ENCODE measurements at places on chromosomes 1 and 21.

DNA sequence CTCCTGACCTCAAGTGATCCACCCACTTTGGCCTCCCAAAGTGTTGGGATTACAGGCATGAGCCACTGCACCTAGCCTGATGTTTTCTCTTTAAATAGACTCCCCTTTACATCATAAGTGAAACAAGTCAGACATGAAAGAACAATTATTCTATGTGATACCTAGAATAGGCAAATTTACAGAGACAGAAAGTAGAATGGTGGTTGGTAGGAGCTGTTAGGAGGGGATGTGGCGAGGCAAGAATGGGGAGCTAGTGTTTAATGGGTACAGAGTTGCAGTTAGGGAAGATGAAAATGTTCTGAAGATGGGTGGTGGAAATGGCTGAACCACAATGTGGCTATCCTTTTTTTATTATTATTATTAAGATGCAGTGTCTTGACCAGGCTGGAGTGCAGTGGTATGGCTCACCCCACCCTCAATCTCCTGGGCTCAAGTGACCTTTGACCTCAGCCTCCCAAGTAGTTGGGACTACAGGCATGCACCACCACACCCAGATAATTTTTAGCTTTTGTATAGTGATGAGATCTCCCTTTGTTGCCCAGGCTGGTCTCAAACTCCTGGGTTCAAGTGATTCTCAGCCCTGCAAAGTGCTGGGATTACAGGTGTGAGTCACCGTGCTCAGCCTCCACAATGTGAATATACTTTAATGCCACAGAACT is 28.4 kb downstream of the ELF3 start:
- DNase-seq = no peak

- DNase-seq = no peak
These were observed 6.9 kb downstream of the MAPKAPK2 start for GRCh38 chr1:206691604-206692003.

- no peak for DNase-seq
These were observed 66.0 kb upstream of the LAPTM5 start for GRCh38 chr1:30823627-30823968.

GRCh38 chr1:232123775-232124659 is 497.4 kb downstream of the DISC1 start:
- no peak for DNase-seq

DNA sequence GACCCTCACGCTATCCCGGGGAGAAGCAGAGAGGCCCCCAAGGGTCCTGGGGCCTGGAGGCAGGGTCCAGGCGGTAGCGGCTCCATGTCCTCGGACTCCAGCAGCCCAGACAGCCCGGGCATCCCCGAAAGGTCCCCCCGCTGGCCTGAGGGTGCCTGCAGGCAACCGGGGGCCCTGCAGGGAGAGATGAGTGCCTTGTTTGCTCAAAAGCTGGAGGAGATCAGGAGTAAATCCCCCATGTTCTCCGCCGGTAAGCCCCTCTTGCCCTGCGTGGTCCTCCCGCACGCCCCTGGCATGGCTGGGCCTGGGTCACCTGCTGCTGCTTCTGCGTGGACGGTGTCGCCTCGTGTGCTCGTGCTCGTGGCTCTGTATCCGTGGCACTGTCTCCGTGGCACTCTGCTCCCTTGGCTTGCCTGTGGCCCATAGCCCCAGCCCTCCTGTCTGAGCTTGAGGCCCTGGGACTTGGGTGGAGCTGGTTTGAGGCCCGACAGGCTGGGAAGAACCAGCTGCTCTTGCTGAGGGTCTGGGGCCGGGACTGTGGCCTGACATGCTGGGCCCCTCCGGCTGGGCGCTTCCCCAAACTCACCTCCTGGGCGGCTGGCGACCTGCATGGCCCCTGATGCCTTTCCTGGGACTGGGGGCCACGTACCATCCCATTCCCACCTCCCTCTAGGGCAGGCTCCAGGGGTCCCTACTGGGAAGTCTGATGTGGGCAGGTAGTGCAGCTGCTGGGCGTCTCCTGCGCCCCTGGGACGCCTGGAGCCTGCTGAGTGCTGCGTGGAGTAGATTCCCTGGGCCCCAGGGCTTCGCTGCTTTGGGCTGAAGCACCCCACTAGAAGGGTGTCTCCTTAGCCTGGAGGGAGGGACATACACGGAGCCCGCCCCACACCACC is 23.5 kb downstream of the PANK4 start:
- no peak for DNase-seq

DNA sequence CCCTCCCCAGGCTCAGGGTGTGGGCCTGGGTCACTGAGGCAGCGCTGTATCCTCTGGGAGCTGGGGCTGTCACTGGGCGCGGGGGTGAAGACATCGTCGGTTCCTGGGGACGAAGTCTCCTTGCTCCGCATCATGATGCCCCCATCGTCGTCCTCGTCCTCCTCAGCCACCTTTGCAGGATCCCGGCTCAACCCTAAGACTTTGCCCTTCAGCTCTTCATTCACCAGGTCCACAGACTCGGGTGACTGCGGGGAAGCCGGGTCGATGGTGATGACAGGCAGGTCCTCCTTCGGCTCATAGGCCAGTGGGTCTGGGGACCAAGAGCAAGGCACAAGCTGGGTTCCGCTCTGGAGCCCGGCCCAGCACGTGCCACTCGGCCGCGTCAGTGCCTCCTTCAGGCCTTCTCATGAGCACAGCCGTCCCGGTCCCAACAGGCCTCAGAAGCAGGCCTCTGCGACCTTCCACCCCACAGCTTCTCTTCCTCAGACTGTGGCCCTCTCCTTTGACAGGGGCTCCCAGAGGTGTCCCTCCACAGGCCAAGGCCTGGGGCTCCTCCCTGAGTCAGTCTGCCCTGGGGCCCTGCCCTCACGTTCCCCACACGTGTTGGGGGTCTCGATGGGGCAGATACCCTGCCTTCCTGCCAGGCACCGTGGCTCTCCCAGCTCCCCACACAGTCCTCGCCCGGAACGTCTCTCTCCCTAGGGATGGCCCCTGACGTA is 54.4 kb downstream of the SLC9A1 start:
- DNase-seq = no peak

- DNase-seq = no peak
These were observed 852.0 kb upstream of the ADAMTS5 start for GRCh38 chr21:27818847-27819246.

- DNase-seq = peak; percentile 81
These were observed 6.2 kb downstream of the S100A7A start for GRCh38 chr1:153422450-153423068.

- DNase-seq = no peak
These were observed 24.7 kb downstream of the HSF2BP start for GRCh38 chr21:43634618-43635017.

DNA sequence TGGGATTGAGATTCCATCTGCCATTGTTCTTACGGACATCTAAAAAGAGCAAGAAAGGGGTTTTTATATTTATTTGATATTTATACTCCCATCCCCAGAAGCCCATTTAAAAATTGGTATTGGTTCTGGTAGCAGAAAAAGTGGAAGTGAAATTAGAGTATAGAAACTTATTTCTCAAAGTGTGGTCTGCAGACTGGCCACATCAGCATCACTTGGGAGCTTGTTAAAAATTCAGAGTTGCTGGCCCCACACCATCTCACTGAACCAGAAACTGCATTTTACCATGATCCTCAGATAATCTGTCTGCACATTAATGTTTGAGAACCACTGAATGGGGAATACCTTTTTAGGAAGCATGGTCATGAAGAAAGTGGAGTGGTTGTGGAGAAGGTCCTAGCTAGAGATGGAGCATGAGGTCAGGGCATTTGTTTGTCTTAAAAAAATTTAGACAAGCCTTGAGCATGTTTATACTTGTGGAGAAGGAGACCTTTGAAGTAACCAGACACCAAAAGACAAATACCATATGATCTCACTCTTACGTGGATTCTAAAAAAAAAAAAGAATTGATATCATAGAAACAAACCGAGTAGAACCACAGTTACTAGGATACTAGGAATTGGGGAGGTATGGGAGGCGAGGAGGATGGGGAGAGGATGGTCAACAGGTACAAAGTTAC is 116.3 kb downstream of the ST6GALNAC3 start:
- no peak for DNase-seq

- peak; percentile 52 for DNase-seq
These were observed 22.5 kb downstream of the DISP3 start for GRCh38 chr1:11501491-11501897.
